Brain microvascular endothelial cell (primary cell): ENCODE measurements at places on chromosomes 12 and 14.

GRCh38 chr12:63857771-63858670, 13.5 kb downstream of the SRGAP1 start:
- DNase-seq, result no peak

- no peak for DNase-seq
These were observed 2.3 kb upstream of the KRT6A start for GRCh38 chr12:52495389-52495788.

- no peak for DNase-seq
These were observed 36.9 kb upstream of the PRKAB1 start for GRCh38 chr12:119630962-119631550.

- DNase-seq, result no peak
These were observed 59.5 kb downstream of the SLC4A8 start for GRCh38 chr12:51484119-51484518.

- peak; percentile 20 for DNase-seq
These were observed 671 bp downstream of the ESYT1 start for GRCh38 chr12:56128670-56129205.

DNA sequence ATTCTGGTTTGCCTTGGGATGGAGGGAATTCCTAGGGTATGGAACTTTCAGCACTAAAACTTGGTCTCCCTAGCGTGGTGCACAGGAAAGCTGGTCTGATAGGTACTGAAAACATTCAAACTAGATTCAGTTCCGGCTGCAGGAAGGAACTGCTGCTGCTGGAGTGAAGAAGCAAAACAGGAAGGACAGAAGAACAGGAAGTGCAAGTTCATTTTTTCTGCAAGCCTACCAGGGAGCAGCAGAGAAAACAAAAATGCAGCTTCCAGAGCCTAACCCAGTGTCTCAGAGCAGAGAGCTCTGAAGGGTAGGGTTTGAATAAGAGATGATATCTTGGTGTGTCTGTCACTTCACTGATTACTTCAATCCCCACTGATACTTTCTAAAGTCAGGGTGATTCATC, 165.2 kb downstream of the VRK1 start:
- DNase-seq, result no peak

DNA sequence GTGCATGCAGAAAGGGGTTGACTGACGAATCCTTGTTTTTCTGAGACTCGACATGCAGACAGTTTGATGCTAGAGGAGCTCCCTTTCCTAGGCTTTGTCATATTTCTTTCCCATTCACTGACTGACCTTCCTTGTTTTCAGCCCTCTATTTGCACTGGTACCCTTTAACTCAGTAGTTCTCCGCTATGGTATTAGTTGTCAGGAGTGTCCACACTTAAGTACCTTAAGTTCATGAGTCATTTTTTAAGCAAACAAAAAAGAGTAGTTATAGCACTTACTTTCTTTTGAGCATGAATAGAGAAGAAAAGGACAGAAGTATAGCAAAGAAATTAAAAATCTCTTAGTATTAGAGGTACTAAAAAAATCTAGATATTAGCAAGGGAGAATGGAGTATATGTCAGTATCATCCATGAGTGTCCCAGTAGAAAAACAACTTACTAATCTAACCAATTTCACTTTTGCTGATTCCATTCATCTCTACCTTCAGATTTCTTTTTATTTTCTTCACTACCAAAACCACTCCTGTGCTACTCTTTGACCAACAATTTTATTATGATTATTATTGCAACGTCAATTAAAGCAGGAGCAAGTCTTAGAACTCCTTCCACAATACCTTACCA, 8.3 kb downstream of the ATP2B1 start:
- no peak for DNase-seq

DNA sequence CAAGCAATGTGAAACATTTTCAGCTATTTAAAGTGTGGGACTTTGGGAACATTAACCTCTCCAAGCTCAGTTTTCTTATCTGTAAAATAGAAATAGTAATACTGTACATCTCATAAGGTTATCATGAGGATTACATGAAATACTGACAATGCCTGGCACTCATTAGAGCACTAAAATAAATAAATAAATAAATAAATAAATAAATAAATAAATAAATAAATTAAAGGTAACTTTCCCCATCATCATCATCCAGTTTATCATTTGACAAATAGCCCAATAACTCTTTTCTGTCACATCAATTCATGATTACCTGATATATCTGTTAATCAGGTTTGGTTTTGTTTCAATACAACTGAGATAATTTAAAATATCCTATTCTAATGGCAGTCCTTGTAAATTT, 48.5 kb downstream of the EFCAB11 start:
- DNase-seq, result no peak

- DNase-seq, result no peak
These were observed 145.0 kb downstream of the WIF1 start for GRCh38 chr12:64976131-64976530.

- DNase-seq, result no peak
These were observed 13.0 kb upstream of the C12orf71 start for GRCh38 chr12:27095346-27095745.

GRCh38 chr12:21843795-21844194, 69.3 kb upstream of the KCNJ8 start:
- no peak for DNase-seq

GRCh38 chr12:50186681-50187080, 19.5 kb upstream of the CERS5 start:
- no peak for DNase-seq

GRCh38 chr12:57475271-57476161, 4.2 kb downstream of the ARHGAP9 start:
- DNase-seq, result no peak

- peak; percentile 66 for DNase-seq
These were observed 166.1 kb upstream of the CCND2 start for GRCh38 chr12:4107436-4107878.

GRCh38 chr12:110424237-110424636, 20.7 kb upstream of the ANAPC7 start:
- DNase-seq, result no peak

DNA sequence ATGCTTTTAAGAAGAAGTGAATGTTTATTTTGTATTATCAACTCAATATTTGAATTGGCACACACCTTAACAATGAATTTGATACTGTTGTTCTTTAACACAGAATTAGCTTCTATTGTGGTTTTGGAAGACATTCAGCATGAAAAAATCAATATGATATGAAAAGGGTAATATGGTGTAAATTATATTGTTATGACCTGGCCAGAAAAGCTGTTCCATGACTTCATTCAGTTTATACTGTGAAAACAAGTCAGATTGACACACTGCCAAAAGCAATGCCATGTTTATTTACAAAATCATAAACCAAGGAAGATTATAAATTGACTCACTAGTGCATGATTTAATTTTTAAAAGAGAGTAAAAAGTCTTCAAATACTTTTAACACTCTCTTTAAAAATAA, 851.4 kb upstream of the SEL1L start:
- no peak for DNase-seq

DNA sequence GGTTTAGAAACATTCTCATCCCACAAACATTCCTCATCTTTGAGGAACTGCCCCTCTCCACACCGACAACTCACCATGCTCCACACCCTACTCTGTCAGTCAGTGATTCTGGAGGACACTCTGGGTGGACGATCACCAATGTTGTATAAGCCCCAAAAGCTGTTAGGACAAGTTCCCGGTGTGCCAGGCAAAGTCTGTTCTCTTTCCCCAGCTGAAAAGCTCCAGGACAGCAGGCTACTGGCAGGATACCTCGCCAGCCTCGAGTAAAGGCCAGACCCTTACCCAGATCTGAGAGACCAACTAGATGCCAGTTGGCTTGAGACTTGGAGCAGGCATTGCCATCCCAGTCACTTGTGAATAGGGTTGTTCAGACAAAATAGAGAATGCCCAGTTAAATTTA, 12.0 kb downstream of the KRT5 start:
- no peak for DNase-seq

- DNase-seq, result no peak
These were observed 20.7 kb downstream of the SLC7A8 start for GRCh38 chr14:23162800-23163199.

DNA sequence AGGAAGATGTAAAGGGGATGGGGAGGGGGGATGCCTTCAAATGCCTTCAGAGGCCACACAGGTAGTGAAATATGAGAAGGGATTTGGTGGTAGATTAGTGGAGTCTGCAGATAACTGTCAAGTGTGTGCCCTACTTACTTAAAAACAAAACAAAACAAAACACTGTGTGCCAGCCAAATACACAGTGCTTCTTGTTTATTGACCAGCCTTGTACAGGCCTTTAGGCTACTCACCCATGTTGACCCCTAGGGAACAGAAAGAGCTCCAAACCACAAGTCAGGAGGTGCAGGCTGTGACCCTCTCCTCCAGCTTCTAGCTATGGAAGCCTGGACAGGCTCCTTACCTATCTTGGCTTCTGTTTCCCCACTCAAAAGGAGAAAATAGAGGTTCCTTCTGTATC, 562.0 kb downstream of the ETNK1 start:
- DNase-seq, result no peak

GRCh38 chr12:2057041-2057794, 4.4 kb downstream of the CACNA1C start:
- peak; percentile 41 for DNase-seq

- DNase-seq, result no peak
These were observed 363.5 kb downstream of the TMEM121 start for GRCh38 chr14:105889666-105890473.

DNA sequence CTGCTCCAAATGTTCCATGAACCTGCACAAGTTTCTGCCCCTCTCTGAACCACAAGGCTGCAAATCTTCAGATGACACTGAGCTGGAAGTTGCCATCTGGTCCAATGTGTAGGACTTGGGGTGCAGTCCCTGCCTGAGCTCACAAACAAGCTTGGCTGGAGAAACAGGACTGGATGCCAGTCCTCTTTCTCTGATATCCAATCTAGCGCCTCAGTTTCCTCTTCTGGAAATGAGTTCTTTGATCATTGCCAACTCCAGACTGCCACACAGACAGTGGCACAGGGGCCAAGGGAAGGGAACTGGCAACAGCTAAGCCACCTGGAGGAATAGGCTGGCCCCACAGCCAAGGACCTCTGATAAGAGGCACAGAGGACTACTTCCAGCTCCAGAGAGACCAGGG, 15.5 kb downstream of the CMKLR1 start:
- DNase-seq, result no peak

GRCh38 chr12:130712346-130713065, 3.6 kb downstream of the RIMBP2 start:
- DNase-seq, result no peak

DNA sequence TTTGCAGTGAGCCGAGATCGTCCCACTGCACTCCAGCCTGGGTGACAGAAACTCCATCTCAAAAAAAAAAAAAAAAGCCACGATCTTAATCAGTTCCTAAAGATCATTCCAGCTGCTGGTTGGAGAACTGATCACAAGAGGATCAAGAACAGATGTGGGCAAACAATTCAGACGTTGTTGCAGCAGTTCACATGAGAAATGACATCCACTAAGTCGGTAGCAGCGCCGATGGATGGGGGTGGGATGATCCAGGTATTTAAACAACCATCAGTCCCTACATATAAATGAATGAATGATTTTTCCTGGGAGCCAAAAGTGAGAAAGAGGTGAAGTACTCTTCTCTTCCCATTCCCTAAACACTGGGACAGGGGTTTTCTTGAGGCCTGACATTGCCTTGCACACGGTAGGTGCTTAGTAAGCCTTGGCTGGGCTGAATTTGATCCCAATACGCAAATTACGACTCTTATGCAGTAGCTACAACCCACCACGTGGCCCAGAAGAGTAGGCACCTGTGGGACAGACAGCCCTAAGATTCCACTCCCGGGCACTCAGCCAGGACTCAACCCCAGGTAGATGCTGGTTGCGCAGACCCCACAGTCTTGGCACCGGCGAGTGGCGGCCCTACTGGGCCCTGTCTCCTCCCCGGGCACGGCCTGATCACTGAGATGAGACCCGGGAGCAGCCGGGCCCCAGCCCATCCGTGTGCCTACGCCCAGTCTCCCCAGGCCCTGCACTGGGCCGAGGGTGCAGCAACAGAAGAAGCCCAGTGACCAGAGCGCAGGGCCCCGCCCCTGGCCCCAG, 565 bp downstream of the SPRYD3 start:
- no peak for DNase-seq

GRCh38 chr12:12927211-12928079, 24.5 kb downstream of the GPRC5D start:
- DNase-seq, result no peak

- DNase-seq, result no peak
These were observed 341.2 kb upstream of the MGAT4C start for GRCh38 chr12:86597431-86597830.

DNA sequence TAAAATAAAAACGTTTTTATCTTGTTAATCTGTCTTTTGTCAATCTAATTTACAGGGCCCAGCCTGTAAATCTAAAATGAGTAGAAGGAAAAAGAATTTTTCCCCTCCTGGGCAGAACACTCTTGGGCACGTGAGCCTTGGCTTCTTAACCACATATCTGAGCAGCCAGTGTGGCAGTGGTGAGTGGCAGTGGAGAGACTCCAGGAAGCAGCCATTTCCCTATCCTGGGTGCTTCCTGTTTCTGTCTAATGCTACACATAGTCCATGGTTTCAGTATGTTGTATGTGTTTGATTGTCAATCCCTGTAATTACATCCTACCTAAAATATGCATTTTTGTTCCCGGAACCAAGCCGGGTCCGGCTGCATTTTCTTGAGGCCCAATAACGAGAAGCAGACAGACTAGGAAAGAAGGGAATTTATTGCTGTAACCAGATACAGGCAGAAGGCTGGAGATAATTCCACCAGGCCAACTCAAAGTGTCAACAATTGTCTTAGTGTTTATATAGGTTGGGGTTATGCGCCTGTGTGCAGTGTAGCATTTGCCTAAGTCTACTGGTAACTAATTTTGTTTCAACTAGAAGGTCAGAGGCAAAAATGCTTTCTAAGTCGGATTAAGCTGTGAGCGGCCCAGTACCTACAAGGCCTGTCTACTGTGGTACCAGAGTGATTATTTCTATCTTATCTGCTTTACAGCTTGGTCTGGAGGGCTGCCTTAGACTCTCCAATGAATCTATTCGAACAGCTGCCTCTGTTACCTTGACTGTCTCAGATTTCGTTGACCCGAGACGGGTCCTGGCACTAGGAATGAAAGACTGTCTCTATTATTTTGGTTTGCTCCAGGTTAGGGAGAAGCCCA, 82.4 kb upstream of the RESF1 start:
- no peak for DNase-seq

- DNase-seq, result no peak
These were observed 172.7 kb downstream of the FUT8 start for GRCh38 chr14:65585216-65585615.

DNA sequence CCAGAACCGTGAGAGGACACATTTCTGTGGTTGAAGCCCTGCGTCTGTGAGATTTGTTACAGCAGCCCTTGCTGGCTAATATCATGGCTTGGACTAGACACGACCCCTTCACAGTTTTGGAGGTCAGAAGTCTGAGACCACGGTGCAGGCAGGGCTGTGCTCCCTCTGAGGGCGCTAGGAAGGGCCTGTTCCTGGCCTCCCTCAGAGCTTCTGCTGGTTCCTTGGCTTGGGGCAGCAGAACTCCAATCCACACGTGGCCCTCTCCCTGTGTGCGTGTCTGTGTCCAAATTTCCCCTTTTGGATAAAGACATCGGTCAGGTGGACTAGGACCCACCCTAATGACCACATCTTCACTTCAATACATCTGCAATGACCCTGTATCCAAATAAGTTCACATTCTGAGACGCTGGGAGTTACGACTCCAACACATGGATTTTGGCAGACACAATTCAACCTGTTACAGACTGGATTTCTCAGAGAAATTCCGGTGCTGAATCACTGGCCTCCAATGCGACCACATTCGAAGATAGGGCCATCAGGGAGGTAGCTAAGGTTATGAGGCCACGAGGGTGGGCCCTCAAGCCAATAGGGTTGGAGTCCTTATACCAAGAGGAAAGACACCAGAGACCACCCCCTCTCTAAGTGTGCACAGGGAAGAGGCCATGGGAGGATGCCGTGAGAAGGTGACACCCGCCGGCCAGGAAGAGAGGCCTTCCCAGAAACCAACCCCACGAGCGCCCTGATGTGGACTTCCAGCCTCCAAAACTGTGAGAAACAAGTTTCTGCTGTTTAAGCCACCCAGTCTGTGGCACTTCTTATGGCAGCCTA, 43.6 kb upstream of the PPP2R5C start:
- no peak for DNase-seq
